Activated T-cell treated with anti-CD3 and anti-CD28 coated beads for 24 hours (primary cell): ENCODE measurements at places on chromosomes 2 and 18.
A peak's percentile ranks its signal among the peaks of the same experiment; 100 is the strongest.

- no peak for DNase-seq
Observed at GRCh38 chr2:20157193-20157891, 67.6 kb downstream of the SDC1 start.

DNA sequence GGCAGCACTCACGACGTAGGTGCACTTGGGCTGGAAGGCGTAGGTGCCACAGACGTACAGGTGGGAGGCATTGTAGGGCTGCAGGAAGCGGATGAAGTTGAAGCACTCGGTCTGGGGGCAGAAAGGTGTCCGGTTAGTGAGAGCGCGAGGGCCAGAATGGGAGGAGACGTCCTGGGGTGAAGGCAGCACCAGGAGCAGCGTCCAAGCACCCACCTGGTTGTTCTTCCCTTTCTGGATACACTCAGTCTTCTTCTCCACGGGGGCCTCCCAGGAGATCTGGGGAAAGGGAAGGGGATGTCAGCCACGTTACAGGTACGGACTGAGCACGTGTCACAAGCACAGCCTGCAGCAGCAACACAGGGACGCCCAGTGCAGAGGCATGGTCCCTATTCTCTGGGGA is 4.2 kb downstream of the SEMA4C start:
- no peak for DNase-seq

- no peak for DNase-seq
Observed at GRCh38 chr2:20838016-20838415, 15.1 kb upstream of the LDAH start.

DNA sequence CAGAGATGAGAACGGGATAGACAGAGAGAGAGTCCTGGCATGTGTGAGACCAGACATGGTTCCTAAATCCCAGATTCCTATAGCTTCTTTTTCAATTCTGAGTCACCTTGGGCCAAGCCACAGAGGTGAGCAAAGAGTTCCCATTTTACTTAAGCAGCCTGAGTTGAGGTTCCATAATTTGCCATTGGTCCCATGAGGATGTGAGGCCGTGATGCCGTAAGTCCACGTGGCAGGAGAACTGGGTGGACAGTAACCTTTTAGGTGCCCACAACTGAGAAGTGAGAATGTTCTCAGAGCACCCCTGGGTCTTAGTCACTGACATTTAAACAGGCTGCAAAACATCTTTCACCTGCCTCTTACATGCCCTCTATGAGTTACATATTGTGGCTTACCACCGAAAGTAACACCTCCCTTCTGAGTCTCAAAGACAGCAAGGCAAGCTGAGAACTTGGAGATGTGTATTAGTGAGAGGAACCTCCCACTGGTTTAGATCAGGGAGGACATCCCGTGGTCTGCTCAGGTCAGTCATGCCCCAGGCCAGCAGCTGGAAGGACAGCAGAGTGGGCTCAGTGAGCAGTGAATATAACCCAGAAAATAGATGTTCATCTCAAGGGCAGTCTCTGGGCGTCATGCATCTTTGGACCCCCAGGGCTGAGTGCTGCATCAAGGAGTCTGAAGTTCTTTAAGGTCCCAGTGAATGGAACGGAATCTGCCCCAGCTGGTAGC is 127.9 kb upstream of the LGALSL start:
- peak; percentile 52 for DNase-seq

- no peak for DNase-seq
Observed at GRCh38 chr2:127039387-127040031, 67.4 kb downstream of the BIN1 start.

GRCh38 chr2:168731616-168732015 is 70.8 kb upstream of the NOSTRIN start:
- DNase-seq: no peak

- no peak for DNase-seq
Observed at GRCh38 chr2:152083202-152083875, 15.5 kb downstream of the CACNB4 start.

DNA sequence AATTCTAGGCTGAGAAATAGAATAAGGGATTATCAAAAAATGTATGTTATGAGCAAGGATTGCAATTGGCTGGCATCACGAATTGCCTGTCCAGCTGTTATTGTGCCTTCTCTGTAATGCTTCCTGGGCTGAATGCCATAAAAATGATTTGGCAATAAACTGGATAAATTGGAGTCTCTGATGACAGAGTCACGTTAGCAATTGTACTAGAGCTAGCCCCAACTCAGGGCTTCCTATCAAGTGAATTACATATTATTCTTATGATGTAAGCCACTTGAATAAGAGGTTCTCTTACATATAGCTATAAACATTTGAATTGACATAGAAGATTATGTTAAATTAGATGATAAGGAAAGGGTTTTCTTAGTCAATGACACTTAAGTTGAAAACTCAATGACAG is 607.5 kb upstream of the REG3G start:
- DNase-seq: no peak

DNA sequence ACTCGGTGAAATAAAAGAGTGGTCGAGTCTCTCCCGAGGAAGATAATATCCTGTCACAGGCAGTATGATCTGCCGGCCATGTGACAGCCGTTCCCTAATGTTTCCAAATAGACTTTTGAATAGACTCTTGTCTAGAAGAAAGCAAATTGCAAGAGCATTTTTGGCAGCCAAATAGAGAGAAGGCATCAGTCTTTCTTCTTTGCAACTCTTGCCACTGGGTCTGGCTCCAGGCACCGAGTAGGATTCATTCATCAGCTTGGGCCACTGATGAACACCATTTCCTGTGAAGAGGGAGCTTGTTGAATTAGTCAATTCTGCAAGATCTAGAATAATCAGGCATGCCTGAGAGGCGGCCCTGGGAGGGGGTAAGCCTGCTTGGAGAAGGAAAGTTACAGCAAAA is 165.6 kb downstream of the KLHL29 start:
- no peak for DNase-seq

GRCh38 chr18:39705362-39705761 is 2139.8 kb upstream of the CELF4 start:
- DNase-seq: no peak

GRCh38 chr2:200351815-200352214 is 45.3 kb downstream of the SPATS2L start:
- no peak for DNase-seq

DNA sequence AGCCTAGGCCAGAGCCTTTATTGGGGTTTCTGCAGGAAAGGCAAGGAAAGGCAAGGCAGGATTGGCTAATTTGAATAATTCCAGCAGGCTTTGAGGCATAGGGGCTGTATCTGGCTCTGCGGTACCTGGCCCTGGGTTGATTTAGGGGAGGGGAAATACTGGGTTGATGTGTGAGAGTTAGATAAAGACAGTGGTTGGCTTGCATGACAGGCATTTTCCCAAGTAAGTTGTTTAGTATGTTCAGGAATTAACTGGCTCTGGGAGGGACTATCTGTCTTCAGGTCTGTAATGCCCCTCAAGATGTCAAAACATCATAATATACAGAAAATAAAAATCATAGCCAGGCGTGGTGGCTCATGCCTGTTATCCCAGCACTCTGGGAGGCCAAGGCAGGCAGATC is 98.7 kb downstream of the UBR3 start:
- DNase-seq: no peak

- DNase-seq: no peak
Observed at GRCh38 chr2:122856696-122857095, 1101.2 kb downstream of the TSN start.

- DNase-seq: no peak
Observed at GRCh38 chr2:135775420-135775819, 33.8 kb downstream of the UBXN4 start.

DNA sequence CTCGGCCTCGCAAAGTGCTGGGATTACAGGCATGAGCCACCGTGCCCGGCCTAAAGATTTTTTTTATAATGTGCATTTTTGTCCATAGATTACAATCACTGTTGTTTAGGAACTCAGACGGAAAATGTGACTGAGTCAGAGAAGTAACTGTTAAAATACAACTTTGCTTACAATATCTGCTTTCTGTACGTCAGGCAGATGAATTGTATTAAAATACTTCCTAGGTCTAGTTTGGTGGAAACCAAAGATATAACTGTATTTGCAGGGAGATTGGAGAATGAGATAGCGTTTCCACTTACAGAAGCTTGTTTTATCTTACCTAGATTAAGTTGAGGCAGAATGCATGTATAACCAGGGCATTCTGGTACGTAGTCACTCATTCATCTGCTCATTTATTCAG is 36.7 kb downstream of the ASAP2 start:
- DNase-seq: no peak

GRCh38 chr2:145644820-145645302 is 1124.9 kb upstream of the ZEB2 start:
- no peak for DNase-seq

- DNase-seq: no peak
Observed at GRCh38 chr2:144159240-144159639, 360.7 kb downstream of the ZEB2 start.

- no peak for DNase-seq
Observed at GRCh38 chr2:108923736-108924579, 65.1 kb downstream of the EDAR start.

DNA sequence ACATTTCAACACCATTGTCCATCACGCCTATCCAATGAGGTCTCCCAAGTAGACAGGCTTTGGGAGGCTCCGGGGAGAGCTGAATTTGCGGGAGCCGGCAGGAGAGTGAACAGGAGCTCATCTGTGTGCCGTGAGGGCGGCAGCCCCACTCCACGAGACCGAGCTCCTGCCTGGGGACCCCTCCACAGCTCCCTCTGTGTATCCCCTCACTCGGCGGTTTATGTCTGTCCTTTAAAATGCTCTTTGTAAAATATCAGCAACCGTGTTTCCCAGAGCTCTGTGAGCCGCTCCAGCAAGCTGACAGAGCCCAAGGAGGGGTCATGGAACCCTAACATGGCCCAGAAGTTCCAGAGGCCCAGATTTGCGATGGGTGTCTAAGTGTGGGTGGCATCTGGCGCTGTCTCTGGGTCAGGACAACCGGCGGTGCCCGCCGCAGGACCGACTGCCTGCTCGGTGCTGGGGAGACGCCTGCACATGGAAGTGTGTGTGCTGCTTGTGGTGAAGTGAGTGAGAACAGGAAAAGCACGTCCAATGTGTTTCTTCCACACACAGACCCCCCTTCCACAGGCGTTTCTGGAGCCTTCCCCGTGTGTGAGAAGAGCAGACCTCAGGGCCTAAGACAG is 34.8 kb downstream of the SLC66A2 start:
- DNase-seq: no peak

- DNase-seq: no peak
Observed at GRCh38 chr2:28432362-28432761, 39.7 kb downstream of the FOSL2 start.

- no peak for DNase-seq
Observed at GRCh38 chr2:231720292-231720986, 12.1 kb downstream of the PTMA start.

GRCh38 chr2:186534406-186534805 is 48.3 kb downstream of the ZC3H15 start:
- DNase-seq: no peak

DNA sequence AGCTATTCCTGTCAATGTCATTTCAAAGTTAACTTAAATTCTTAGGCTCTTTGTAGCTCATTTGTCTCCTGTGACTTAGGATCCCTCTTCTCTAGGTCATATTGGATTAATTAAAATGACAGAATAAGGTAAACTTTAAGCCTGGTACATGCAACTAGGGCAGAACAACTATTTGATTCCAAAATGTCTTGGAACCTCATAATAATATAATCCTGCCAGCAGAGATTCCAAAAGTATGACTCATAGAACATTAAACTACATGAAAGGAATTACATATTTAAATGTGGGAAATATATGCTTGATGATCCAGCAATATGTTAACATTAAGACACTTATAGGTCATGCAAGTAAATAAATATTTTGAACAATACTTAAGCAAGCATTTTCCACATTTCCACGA is 63.3 kb downstream of the COL3A1 start:
- no peak for DNase-seq

DNA sequence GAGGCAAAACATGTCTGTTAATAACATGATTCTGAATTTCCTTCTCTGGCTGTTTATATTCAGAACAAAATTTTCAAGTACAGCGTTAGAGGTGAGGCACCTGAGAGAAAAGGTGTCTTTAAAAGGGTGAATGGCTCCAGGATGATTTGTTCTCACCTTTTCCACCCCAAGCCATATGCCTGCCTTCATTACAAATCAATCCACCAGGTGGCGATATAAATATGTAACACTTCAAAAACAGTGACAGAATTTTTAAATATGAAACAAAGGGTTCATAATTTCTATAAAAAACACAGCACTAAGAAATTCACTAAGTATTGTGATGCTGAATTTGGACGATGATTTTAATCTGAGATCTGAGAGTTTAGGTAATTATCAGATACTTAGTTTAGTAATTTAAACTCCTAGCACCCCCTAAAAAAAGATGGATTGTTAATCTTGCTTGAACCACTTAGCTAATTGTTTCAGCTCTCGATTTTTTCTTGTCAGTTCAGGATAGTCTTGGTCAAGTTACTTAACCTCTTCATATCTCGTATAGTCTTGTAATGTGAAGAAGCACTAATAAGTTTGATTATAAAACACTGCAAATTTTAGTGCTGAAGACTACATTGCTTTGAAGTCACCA is 528.8 kb downstream of the CPS1 start:
- no peak for DNase-seq

GRCh38 chr2:73013936-73014335 is 57.6 kb downstream of the SFXN5 start:
- DNase-seq: no peak

DNA sequence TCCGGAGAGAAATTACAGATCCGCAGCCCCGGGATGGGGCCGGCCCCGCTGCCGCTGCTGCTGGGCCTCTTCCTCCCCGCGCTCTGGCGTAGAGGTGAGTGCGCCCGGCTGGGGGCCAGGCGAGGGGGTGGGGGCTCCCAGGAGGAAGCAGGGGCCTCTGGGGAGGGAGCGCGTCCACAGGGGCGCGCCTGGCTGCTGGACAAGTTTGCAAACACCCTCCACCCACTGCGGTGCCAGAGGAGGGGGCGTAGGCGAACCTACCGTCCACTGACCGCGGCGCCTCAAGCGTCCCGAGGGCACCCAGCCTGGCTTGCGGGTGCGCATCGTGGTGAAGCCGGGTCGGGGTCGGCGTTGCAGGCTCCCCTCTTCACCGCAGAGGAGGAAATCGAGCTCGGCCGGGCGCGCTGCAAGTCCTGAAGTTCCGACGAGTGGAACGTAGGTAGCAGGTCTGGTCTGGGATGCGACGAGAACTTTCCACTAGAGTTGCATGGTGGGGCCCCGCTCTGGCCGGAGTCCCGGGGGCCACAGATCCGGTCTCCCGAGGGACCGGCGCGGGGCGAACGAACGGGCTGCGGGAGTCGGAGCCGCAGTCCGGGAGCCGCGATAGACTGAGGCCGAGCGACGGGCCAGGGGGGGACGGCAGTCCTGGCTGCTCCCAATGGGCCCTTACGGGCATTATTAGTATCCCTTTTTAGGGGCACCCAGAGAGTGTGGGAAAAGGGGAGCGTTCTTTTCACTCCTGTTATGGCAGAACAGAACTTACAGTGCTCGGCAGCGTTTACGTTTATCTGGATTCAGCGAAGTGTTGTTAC is 502 bp downstream of the MERTK start:
- DNase-seq: no peak
